D721Med (cell line): ENCODE measurements at places on chromosomes 3 and 15.

DNA sequence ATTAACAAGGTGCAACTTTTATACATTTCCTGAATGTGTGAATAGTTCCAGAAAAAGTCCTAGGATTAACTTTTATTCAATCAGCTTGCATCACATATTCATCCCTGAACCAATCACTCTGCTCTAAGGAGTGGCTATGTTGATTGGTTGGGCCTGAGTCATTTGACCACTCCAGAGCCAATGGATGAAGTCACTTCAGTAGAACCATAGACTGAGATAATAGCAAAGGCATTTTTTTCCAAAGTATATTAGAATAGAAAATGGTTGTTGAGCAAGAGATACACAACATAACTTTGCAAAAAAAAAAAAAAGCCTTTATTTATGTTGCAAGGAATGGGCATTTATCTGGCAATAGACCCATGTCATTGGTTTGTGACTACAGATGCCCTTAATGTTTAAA is 55.5 kb upstream of the AGTR1 start:
- DNase-seq = no peak

DNA sequence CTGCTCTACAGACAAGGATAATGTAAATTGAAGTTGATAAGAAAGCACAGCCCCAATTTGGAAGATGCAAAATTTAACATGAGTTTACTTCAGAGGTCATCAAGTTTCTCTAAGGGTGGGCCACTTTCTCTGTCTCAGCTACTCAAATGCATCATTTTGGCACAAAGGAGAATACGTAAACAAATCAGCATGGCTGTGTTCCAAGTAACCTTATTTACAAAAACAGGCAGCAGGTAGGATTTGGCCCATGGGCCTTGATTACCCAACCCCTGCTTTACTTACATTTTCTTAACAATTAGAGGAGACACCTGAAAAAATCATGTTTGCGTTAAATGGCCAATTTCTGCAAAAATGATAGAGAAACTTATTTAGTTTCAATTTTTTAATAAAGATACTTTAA is 181.7 kb downstream of the GBE1 start:
- DNase-seq = no peak

DNA sequence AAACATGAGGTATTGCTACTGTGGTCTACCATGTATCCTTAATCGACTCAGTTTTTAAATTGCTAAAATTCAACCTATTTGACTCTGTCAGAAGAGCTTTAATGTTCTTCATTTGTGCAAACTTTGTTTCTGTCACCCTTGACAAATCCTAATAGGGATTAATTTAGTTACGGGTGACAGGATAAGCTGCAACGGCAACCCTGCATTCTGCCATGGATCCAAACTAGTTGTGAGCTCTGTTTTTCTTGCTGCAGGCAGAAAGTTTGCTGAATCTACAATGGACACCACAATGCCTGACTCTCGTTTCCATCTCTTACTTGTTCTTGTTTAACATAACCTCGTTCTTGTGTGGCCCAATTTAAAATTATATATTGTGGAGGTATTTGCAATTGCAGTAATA is 352.3 kb downstream of the ROBO2 start:
- no peak for DNase-seq

GRCh38 chr15:45242289-45242688 is 9.7 kb upstream of the SLC28A2 start:
- DNase-seq = no peak

- DNase-seq = no peak
These were observed 15.7 kb upstream of the PRR23E start for GRCh38 chr3:127177226-127177625.

- DNase-seq = no peak
These were observed 87.0 kb upstream of the DNAJC19 start for GRCh38 chr3:181076558-181076957.

- DNase-seq = no peak
These were observed 57.8 kb upstream of the PLSCR4 start for GRCh38 chr3:146308682-146309081.

GRCh38 chr15:39213385-39213840 is 367.5 kb upstream of the THBS1 start:
- no peak for DNase-seq

DNA sequence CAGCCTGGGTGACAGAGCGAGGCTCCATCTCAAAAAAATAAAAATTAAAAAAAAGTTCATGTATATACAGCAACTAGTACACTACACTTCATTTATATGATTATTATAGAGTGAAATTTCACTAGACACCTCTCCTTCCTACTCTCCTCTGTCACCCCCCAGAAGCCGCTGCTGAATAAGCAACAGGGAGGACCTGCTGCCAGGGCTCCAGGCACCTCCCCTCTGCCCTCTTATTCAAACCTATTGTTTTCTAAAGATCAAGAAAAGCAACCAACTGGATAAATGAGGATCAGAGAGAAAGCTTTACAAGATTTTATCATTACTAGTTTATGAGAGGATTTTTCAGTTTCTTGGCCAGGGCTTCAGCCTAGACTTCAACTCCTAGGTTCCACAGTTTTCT is 71.5 kb downstream of the DHX30 start:
- DNase-seq = no peak

GRCh38 chr15:100913961-100914360 is 5.2 kb upstream of the LRRK1 start:
- DNase-seq = no peak

- DNase-seq = no peak
These were observed 133.3 kb upstream of the SLC2A2 start for GRCh38 chr3:171159822-171160157.

GRCh38 chr3:11379238-11379823 is 107.1 kb downstream of the ATG7 start:
- DNase-seq = no peak

DNA sequence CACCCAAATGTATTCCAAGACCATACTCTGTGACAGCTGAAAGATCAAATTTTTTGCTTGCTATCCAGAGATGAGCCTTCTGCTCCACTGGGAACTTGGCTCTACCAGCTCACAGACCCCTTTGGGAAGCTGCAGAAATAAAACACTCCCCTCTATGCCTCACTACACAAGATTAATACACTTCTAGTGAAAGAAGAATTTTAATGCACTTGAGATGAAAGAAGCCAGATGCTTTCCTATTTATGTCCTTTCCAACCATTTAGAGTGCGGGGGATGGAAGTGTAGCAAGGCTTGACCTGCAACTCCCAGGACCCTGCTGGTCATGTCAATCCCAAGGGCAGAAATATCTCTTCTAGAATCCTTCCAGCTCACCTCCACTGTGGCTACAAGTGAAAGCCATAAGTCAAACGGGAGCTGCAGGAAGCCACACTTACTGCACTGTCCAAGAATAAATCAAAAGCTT is 34.7 kb downstream of the ANXA2 start:
- no peak for DNase-seq

DNA sequence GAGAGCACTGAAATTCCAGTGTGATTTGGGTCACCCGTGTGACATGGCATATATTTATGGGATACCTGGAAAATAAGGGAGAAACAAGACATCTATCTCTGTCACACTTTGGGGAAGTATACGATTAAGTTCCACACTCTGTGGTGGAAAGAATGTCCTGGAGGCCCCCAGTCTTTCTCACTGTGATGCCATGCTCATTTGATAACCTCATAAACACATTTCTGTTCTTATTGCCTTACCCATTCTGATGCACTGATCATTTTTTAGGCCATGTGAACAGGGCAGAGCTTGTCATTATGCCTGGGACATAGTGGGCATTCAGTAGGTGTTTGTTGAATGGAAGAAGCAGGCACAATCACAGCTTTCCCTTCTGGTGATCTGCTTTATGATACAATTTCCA is 349.4 kb upstream of the TPRG1 start:
- no peak for DNase-seq

- no peak for DNase-seq
These were observed 912.6 kb downstream of the NTRK3 start for GRCh38 chr15:87343966-87344365.

GRCh38 chr15:58710701-58711100 is 38.8 kb downstream of the ADAM10 start:
- no peak for DNase-seq

DNA sequence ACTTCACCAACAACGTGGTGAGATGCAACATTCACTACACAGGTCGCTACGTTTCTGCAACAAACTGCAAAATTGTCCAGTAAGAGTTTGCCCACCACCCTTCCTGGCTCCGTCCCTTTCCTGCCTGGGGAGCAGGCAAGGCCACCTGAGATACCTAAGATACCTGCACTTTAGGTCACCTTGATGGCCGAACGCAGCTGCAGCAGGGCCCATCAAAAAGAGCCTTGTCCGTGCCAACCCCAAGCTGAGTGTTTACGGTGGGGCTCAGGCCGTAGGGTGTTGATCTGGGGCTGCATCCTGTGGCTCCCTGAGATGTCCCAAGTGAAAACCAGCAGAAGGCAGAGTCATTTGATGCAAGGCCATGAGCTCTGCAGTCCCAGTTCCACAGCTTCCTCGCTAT is 23.2 kb downstream of the LOXL1 start:
- no peak for DNase-seq

DNA sequence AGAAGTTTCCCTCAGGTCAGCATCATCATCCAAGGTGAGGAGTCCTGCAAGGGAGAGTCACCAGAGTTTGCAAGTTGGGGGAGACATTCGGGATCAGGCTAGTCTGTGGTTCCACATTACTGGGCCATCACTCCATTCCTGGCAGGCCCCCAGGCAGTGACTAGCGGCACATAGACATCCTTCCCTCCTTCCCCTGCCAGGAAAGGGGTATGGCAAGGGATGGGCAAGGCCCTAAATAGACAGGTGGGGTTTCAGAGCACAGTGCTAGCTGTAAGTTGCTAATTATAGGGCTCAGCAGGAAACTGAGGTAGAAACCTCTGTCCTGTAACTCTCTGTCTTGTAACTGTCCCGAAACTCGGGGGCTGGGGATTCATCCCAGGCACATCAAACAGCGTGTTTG is 215.2 kb upstream of the ROPN1 start:
- no peak for DNase-seq

DNA sequence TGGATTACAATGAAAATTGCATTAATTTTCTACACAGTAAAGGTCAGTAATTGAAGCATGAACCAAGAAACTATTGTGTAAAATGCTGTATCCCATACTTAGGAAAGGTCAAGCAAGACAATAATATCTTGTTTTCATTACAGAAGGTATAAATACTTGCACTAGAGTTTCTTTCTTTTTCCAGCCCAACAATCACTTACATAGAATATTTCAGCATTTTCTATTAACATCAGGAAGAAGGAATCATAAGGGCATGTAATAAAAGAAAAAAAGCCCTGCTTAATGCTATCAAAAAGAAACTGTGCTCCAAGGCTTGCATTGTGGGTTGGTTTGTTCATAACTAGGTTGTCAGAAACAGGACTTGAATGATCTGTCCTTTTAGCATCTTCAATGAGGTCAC is 215.1 kb downstream of the MCTP2 start:
- DNase-seq = no peak

GRCh38 chr15:58332676-58333400 is 99.0 kb upstream of the LIPC start:
- DNase-seq = no peak

DNA sequence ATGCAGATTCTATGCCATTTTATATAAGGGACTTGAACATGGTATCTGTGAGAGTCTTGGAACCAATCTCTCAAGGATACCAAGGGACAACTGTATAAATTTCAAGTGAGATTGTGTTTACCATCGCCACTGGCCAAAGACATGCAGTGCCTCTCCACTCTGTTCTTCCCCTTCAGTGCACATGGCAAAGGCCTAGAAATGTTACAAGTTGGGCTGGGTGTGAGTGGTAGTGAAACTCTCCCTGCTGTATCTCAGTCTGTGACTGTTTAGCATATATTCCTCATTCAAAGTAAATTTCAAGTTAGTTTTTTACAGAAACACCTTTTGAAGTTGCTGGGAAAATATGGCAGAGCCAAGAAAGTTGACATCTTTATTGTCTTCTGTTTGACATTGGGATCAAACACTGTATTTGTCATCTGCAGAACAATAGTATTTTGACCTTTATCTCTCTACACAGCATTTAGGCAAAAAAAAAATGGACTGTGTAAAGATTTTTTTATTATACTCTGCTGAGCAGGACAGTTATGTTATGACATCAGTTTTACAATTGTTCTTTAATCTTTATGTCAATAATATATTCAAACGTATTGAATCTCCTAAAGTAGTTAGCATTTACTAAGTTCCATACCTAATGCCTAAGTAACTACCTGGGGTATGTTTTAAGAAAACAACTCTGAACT is 101.4 kb downstream of the CCNL1 start:
- DNase-seq = no peak

GRCh38 chr15:85525755-85526154 is 145.4 kb downstream of the AKAP13 start:
- DNase-seq = no peak

GRCh38 chr3:159583662-159584061 is 405.0 kb upstream of the IL12A start:
- no peak for DNase-seq

DNA sequence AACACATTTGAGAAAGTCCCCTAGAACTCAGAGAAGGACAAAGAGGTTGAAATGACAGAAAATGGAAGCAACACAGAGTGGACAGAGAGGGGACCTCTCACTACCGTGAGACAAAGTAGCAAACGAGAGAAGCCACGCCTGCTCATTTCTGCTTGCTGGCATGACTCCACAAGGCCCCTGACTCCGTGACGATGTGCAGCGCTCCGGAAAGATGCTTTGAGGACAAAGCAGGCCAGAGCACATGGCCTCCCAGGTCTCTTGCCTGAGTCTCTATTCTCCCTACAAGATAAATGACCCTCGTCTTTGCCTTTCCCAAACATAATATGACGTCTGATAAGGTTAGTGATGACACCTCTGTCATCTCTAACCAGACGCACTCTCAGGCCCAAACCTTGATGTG is 63.8 kb upstream of the CTSH start:
- no peak for DNase-seq

DNA sequence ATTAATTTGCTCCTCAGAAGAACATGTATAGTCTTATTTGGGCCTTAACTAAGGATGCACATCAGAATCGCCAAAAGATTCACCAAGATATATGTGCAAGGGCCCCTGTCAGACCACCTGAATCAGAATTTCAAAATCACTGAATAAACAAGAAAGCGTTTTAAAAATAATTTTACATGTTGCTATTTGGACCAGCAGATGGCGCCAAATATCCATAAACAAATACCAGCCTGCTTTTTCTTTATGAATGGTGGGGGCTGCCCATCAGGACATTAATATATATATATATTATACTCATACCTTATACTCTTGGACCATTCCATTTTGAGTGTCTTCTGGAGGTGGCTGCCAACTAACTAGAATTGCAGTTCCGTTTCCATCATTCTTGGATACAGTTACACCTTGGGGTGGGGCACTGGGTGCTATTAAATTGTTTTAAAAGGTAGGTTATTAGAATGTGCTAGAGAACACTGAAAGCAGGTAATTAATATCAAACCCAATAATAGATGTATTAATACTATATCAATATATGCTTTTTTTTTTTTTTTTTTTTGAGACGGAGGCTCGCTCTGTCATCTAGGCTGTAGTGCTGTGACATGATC is 1108.3 kb downstream of the ROBO1 start:
- no peak for DNase-seq

GRCh38 chr3:173770796-173771573 is 373.4 kb downstream of the NLGN1 start:
- DNase-seq = no peak

GRCh38 chr3:185813691-185814215 is 11.1 kb downstream of the IGF2BP2 start:
- no peak for DNase-seq
